ENCODE measurements at places on chromosomes 7 and 10.

GRCh38 chr7:151174246-151175046, 7.0 kb upstream of the GBX1 start:
- no peak for DNase-seq

- no peak for DNase-seq
Measured at GRCh38 chr10:3980660-3981059, 195.7 kb upstream of the KLF6 start.

- DNase-seq = peak; percentile 15
Measured at GRCh38 chr7:36115448-36116321, 37.4 kb upstream of the EEPD1 start.

GRCh38 chr7:109136893-109137292, 567.2 kb downstream of the DNAJB9 start:
- no peak for DNase-seq

- DNase-seq = no peak
Measured at GRCh38 chr7:99106411-99106810, 37.5 kb downstream of the SMURF1 start.

GRCh38 chr10:1499359-1499957, 237.9 kb downstream of the ADARB2 start:
- DNase-seq = no peak

GRCh38 chr7:135958173-135958572, 19.0 kb downstream of the MTPN start:
- DNase-seq = no peak

- DNase-seq = no peak
Measured at GRCh38 chr7:42869131-42870020, 42.5 kb downstream of the C7orf25 start.

GRCh38 chr7:152596824-152597223, 79.1 kb downstream of the XRCC2 start:
- DNase-seq = no peak

- DNase-seq = no peak
Measured at GRCh38 chr7:91491868-91492267, 227.6 kb downstream of the FZD1 start.

DNA sequence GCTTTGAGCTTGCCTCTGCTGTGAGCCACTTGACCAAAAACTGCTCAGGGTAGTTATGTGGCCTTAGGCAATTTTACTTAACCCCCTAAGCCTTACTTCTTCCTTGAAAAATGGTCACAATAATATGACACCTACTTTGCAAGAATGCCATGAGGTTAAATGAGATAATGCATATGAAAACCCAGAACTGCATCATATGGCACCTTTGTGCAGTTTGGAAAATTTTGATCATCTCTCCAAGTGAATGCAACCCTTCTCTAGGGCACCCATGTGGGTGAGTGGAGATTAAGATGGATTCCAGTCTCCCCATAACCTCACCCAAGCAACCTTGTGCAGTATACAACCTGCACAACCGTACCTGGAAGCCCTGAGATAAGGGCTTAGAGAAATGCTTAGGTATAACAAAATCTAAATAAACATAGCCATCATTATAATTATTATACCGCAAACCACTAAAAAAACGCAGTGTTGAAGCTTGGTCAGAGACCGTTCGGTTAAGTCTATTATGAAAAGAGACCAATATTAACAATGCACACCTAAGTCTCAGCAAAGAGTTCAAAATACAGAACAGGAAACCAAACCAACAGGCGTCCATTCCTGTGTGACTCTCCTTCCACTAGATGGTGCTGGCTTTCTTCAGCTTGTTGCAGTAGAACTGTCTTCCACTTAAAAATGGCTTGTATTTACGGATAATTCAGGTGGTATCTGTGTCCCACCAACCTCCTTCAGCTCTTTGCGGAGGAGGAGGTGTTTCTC, 21.0 kb upstream of the ASB15 start:
- DNase-seq = no peak

GRCh38 chr7:158369290-158369689, 218.3 kb downstream of the PTPRN2 start:
- no peak for DNase-seq

DNA sequence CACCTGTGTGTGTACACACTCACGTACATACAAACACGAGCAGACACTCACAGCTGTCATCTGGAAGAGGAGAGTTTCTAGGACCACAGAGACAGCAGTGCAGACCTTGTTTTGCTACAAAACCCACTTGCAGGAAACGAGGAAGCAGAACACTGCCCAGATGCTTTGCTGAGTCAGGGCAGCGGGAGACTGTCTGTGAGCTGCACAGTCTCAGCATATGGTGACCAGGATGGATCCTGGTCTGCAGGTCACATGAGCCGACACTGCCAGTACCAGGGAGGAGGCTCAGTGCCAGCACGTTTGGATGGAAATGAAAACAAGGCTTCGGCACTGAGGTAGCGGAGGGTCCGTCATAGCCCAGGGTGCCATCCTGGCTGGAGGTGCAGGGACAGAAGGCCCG, 117.6 kb upstream of the DPP6 start:
- no peak for DNase-seq

DNA sequence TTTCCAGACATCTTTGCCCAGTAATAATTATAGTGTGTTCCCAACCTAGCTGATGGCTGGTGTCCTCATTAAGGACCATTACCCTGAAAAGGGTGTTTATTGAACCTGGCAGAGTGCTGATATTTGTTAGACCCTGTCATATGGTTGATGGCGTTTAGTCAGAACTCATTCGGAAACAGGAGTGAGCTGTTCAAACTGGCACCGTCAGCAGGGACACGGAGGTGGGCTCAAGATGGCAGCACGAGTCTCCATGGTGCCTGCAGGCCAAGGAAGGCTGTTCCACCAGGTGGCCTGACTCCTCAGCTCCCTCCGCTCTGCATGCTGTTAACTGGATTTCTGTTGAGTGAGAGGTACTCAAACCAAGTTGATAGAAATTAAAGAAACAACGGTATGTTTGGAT, 589.1 kb upstream of the MGMT start:
- no peak for DNase-seq

- DNase-seq = no peak
Measured at GRCh38 chr7:23022258-23022769, 8.4 kb upstream of the HYCC1 start.

- DNase-seq = no peak
Measured at GRCh38 chr7:83413424-83413823, 235.5 kb downstream of the SEMA3E start.

DNA sequence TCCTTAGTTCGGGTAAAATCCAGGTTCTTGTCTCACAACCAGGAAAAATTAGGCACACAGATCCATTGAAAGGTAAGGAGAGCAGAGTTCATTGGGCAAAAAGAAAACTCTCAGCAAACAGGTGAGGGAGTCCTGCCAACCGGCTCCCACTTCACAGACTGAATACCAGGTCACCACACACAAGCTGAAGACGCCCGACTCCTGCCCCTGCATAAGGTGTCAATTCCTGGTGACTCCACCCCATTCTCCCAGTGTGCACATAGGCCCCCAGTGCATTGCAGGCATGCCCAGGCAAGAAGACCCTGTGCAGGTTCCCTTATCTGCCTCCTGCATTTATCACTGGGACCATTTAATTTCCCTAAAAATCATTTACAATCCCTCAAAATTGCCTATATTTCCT, 354.6 kb downstream of the LRRTM3 start:
- DNase-seq = no peak

- DNase-seq = no peak
Measured at GRCh38 chr7:147539685-147540084, 1050.9 kb upstream of the C7orf33 start.

- no peak for DNase-seq
Measured at GRCh38 chr10:126950401-126951105, 45.3 kb downstream of the DOCK1 start.

GRCh38 chr7:23912065-23912464, 202.0 kb downstream of the STK31 start:
- no peak for DNase-seq

- no peak for DNase-seq
Measured at GRCh38 chr7:82810558-82811259, 352.0 kb downstream of the PCLO start.

DNA sequence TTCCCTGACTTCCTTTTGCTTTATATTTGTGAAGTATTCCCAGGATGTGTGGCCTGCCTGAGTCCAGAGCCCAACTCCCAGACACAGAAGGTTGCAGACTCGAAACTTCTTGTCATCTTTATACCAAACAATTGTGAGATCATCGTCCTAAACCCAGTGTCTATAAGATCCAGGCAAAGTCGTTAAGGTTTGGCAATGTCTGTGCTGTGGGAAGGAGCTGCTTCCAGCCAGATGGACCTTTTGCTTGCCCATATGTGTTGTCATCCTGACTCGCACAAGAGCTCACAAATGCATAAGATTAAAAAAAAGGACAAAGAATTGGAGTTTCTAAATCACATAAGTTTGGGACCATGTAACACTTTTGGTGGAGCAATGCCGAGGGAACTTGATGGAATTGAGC, 37.0 kb downstream of the WNT2 start:
- no peak for DNase-seq

GRCh38 chr7:39624935-39625694, 1.7 kb downstream of the RALA start:
- no peak for DNase-seq

- DNase-seq = no peak
Measured at GRCh38 chr7:151663382-151664100, 143.8 kb upstream of the RHEB start.

DNA sequence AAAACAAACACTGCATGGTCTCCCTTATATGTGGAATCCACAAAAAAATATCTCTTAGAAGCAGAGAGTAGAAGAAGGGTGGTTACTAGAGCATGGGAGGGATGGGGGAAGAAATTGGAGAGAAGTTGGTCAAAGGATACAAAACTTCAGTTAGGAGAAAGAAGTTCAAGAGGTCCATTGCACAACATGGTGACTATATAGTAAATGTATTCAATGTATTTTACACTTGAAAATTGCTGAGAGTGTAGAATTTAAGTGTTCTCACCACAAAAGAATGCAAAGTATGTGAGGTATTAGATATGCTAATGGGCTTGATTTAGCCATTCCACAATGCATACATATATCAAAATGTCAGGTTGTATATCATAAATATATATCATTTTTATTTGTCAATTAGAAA, 232.0 kb upstream of the CELF2 start:
- no peak for DNase-seq

DNA sequence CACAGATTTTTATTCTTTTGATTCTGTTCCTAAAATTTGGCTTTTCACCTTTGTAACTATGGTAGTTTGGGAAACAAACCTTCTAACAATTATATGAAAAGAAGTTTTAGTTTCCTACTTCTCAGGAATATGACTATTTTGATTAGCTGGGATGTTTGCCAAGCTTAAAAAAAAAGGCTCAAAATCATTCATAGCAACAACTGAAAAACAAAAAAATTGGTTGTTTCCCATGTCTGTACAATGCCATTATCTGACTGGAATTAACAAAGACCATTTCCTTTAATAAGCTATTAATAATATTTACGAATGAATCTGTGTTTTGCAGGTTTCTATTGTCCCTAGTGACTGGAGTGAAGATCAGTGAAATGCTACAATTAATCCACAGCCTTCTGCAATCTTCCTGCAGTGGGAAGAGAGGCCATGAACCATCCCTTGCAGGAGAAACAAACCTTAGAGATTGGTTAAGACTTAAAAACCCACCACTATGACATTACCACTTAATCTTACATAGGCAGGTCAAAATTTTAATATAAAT, 4.2 kb downstream of the PURB start:
- DNase-seq = no peak

GRCh38 chr7:953547-954327, 743 bp downstream of the ADAP1 start:
- DNase-seq = no peak

DNA sequence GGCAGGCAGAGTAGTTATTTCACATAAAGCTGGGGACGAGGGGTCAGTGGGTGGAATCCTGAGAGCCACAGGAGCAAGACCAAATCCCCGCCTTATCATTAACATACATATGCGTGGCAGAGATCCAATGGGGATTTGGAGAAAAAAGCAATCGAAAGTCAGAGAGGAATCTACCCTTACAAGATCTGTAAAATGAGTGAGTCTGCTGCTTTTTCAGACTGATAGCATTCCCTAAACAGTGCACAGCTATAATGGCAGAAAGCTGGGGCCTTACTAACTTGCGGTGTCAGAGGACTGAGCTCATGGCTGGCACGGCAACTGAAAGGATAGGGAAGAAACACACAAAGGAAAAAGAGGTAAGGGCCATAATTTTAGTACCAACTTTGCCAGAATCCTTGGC, 25.0 kb downstream of the GPR22 start:
- no peak for DNase-seq

GRCh38 chr7:141076377-141076776, 2.5 kb downstream of the TMEM178B start:
- DNase-seq = no peak

- DNase-seq = no peak
Measured at GRCh38 chr7:84190016-84190705, 4.4 kb downstream of the SEMA3A start.

DNA sequence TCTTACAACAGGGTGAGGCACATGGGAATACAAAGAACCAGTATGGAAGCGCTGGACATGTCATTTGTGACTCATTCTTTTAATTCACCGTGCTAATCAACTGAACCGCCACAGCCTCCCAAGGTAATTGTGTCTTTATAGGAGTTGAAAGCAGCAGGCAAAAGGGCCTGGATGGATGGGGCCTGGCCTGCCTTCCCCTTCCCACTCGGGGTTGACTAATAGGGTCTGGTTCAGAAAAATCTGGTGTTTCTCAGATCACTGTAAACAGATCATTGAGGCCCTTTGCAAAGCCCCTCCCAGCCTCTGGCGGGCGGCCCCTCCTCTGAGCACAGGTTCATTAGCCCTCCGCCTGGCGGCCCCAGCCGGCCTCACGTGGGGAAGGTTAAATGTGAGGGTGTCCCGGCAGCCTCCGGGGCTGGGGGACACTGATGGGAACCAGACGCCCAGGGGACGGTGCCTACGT, 100.8 kb downstream of the EBF3 start:
- DNase-seq = no peak

GRCh38 chr10:122407375-122408125, 33.0 kb downstream of the PLEKHA1 start:
- no peak for DNase-seq

- no peak for DNase-seq
Measured at GRCh38 chr7:159048656-159049055, 96.0 kb downstream of the VIPR2 start.

- no peak for DNase-seq
Measured at GRCh38 chr10:62475551-62475950, 101.4 kb downstream of the ZNF365 start.

GRCh38 chr10:70815504-70816219, at the start of gene SGPL1:
SGPL1 (plus strand) TSS chr10:70815948; CDS start chr10:70816854, 906 bp downstream.
- DNase-seq = peak; percentile 81

DNA sequence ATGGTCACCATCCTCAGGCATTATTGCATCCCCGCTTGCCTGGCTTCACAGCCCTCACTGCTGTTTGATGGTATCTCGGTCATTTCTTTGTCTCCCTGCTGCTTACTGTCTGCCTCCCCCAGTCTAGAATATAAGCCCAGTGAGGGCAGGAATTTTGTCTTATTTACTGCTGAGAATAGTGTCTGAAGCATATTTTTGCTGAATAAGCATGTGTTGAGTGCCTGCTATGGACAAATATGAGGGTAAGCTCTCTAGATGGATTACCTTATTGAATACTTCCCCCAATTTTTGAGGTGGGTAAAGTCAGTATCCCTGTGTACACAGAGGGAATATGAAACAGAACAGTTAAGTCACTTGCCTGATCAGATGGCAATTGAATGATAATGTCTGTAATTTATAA, 36.5 kb upstream of the CABCOCO1 start:
- no peak for DNase-seq

GRCh38 chr7:107322015-107322414, 147.8 kb upstream of the GPR22 start:
- no peak for DNase-seq
